ENCODE measurements at places on chromosomes 5 and 9.

DNA sequence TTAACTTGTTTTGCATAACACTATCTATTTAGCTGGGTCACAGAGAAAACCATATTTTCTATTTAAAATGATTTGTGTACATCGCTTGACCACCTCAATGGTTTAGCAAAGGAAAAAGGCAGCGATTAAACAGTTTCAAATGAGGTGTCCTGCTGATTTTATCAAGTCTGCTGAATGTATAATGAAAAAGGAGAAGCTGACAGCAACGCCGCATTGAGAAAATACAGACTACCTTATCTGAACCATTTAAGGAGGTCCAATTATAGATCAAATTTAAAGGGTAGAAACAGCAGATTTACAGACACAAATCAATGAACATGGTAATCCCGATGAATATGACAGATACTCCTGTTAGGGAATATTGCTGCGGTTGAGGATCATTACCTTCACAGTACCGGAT is 29.6 kb downstream of the PSMB7 start:
- DNase-seq, result no peak

- DNase-seq, result no peak
Observed at GRCh38 chr5:140402258-140403074, 833 bp downstream of the ANKHD1 start.

- no peak for DNase-seq
Observed at GRCh38 chr5:102797322-102797884, 42.3 kb downstream of the PAM start.

GRCh38 chr9:122354536-122355199 is 16.2 kb upstream of the PTGS1 start:
- no peak for DNase-seq

GRCh38 chr9:127219520-127219919 is 45.1 kb upstream of the GARNL3 start:
- DNase-seq, result no peak

DNA sequence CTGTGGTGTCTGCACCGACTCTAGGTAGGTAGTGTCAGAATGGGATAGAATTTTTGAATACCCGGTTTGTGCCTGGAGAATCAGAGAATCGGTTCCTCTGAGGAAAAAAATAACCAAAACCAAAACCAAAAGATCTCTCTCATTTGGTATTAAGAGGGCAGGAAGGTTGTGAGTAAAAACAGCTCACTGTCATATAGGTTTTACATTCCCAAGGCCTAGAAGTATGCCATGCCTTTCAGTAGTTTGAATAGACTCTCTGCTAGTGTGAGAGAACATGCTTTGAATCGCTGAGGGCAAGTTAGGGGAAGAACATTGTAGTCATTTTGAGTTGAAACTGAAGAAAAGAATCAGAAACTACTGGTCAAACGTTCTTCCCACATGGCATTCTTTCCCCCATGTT is 411.4 kb upstream of the CD180 start:
- DNase-seq, result no peak

DNA sequence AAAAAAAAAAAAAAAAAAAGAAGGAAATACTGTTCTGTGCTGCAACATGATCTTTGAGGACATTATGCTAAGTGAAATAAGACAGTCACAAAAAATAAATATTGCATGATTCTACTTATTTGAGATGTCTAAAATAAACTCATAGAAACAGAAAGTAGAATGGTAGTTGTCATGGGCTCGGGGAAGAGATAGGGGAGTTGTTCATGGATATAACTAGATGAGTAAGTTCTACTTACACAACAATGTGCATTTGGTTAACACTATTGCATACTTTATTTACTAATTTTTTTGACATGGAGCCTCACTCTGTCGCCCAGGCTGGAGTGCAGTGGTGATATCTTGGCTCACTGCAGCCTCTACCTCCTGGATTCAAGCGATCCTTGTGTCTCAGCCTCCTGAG is 15.2 kb downstream of the MAML1 start:
- no peak for DNase-seq

DNA sequence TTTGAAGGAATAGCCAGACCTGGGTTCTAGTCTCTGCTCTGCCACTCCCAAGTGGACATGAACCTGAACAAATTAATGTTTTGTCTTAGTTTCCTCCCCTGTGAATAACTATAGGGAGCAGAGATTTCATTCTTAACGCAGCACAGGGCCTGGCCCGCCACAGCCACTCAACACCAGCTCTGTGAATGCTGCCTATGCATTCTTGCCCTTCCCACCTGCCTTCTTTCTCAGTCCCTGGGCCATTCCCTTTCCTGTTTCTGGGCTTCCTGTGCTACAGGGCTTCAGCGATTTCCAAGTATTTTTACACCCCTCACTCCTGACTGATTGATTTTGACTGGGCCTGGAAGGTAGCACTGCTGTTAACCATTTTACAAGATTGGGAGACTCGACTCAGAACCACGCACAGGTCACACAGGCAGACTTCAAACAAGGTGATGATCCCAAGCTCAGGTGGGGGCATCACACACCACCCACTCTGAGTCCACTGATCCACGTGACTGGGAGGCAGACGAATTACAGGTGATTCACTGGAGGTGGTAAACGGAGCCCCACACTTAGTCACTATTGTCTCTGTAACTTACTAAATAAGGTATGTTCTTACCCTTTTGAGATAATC is 21.4 kb downstream of the PTPN3 start:
- no peak for DNase-seq

GRCh38 chr5:149289301-149289700 is 17.6 kb downstream of the AFAP1L1 start:
- DNase-seq, result no peak

All from cerebellar nuclear complex (tissue), 1 donor.